Activated T-helper 17 cell treated with anti-CD3 and anti-CD28 coated beads, Interleukin-2, amount 50 U/mL, for 72 hours (primary cell): ENCODE measurements at places on chromosomes 5 and 9.

DNA sequence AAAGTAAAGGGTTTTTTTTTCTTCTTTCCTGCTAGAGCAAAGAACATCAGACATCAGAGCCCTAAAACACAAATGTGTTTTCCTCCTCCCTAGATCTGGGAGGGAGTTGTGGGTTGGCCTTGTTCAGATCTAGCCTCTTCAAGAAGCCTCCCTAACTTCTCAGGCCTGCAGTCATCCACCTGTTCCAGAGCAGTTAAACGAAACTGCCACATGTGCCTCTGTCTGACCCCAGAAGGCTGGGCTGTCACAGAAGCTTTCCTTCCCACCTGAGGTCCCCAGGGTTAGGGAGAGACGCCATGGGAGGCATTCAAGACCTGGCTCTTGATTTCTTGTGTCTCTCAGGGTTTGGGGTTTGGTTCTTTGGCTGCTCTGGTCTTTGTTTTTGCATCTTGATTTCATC, 87.0 kb downstream of the DAB2IP start:
- no peak for ATAC-seq

DNA sequence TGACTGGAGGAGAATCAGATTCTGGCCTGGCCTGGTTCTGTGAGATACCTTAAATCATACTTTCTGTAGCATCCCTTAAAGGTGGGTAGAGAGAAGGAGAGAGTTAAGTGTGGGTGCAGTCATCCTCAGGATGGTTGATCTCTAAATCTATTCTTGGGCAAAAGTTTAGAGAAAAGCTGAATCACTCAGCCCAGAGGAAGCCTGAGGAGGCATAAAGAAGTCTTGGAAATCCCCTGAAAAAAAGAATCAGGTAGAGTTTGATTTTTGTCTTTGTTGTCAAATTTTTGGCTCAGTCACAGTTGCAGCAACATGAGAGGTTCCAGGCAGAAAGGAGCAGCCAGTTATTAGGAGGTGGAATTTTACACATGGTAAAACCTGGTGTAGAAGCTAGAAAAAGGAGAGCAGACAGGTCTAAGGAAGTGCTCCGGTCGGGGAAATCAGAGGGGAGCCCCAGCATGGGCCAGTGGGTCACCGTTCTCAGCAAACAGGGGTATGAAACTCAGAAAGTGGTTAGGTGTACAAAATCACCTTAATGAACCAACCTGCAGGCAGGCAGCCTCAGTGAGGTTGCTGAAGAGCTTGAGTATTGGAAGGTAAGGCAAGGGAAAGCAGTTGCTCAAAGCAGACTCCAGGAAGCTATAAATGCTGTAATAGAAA, 116.2 kb upstream of the CNTLN start:
- ATAC-seq, result no peak

DNA sequence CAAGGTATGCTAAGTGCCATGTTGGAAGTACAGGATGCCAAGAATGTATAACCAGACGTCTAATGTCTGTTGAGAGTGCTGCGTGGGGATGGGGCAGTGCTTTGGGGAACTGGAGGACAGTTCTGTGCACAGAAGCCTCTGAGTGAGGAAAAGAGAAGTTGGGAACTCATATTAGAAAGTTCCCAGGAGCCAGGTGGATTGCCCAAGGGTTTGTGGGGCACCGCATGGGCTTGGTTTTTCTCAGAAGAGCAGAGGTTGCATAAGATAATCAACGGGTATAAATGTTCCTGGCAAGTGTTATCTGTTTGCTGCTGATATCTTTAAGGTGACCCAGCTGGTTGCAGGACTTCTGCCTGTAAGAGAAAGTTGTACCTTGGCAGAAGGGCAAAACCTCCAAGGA, 13.1 kb downstream of the HRH2 start:
- ATAC-seq, result no peak

- ATAC-seq, result no peak
Measured at GRCh38 chr9:126114409-126114760, 212.2 kb upstream of the MVB12B start.

- ATAC-seq, result no peak
Measured at GRCh38 chr9:13857521-13857920, 456.4 kb downstream of the NFIB start.

- ATAC-seq, result no peak
Measured at GRCh38 chr9:132049900-132050299, 29.8 kb downstream of the MED27 start.

DNA sequence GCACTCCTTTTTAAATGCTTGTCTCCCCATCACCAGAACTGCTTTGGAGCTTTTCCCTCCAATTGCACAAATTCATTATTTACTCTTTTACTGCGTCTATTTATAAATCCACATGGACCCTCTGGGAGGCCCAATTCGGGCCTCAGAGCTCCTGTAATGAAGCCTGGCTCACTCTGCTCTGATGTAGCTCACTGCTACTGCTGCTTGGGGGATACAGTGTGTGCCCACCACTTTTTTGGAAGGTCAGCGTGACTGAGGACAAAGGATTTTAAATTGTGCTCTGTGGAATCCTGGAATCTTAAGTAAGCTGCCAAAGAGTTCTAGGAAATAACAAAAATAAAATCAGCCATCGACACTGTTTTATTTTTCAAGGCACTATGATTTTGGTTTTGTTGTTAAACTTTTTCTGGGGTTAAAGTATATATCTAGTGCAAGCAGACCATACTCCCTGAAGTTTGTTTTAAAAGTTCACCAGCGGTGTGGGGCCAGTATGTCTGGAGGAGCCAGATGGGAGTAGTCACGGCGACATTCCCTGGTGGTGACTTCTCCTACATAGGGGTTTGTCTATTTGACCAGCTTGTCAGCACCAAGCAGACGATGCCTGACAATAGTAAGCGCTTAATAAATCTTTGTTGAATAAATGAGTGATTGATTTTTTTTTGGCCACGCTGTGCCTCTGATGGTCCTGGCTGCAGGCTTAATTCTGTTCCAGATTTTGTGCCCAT, 142.8 kb downstream of the TMEM38B start:
- no peak for ATAC-seq

DNA sequence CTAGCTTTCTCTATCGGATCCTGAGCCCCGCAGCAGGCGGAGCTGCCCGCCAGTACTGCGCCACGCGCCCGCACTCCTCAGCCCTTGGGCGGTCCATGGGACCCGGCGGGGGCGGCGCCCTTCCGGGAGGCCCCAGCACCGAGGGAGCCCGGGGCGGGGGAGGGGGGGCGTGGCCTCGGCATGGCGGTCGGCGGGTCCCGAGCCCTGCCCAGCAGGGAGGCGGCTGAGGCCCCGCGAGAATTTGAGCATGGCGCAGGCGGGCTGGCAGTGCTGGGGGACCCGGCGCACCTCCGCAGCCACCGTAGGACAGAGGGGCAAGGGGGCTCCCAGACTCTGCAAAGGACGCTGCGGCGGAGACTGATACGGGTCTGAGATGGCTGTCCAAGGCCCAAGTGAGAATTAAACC, 6.8 kb downstream of the ZDHHC11B start:
- ATAC-seq, result no peak

DNA sequence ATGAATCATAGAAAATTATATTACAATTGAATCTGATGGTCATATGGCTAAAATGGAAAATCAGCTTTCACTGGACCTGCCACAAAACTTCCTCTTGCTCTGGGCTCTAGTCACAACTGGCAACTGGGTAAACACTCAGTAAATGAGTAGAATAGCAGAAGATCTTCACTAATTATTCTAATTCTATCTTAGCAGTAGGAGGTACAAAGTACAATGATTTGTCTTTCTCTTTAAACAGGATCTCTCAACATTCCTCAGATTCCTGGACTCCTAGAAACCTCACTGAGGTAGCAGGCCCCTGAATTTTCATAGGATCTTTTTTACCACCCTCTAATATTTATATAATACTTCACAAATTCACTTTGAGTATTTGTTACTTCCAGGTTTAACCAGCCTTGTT, 239.9 kb upstream of the SMARCA2 start:
- no peak for ATAC-seq

DNA sequence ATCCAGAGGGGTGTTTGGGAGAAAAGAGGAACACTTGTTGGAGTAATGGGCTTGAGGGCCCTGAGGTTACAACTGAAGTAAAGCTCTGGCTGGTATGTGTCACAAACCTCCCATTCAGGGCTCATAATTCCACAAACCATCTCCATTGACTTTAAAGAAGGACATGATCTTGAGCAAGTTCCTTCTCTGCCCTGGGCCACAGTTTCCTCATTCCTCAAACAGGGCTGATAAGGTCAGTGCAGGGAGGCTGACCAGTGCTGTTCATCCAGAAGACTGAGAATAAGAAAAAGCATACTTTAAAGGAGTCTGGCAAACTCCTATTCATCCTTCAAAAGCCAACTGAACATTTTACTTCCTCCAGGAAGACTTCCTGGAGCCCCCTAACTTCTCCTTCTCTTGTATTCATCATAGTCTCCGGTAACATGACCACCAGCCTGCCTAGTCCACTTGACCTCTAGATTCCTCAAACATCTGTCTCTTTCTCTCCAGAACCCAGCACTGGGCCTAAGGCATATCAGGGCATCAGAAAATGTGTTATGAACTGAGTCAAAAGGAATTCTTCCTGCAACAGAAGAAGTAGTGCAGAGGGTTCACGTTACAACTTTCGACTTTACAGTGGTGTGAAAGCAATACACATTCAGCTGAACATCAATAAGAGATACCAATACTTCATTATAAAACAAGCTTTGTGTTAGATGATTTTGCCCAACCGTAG, 20.7 kb upstream of the PTPN3 start:
- ATAC-seq, result no peak

- no peak for ATAC-seq
Measured at GRCh38 chr9:78678877-78679276, 382.0 kb downstream of the PSAT1 start.

DNA sequence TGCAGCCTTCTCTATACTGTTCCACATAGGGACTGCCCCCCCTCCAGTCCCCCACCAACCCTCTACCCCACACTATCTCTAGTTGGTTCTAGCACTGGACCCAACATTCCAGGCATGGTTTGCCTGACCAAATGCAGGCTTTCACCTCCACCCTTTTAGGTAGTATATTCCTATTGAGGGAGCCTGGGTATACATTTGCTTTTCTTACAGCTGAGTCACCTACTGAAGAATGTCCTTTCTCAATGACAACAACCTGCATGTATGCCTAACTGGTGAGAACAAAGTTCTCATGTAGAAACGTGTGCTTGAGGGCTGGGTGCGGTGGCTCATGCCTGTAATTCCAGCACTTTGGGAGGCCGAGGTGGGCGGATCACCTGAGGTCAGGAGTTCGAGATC, 8.2 kb downstream of the TNIP1 start:
- no peak for ATAC-seq

GRCh38 chr5:53613061-53613460, 52.6 kb downstream of the NDUFS4 start:
- ATAC-seq, result no peak

DNA sequence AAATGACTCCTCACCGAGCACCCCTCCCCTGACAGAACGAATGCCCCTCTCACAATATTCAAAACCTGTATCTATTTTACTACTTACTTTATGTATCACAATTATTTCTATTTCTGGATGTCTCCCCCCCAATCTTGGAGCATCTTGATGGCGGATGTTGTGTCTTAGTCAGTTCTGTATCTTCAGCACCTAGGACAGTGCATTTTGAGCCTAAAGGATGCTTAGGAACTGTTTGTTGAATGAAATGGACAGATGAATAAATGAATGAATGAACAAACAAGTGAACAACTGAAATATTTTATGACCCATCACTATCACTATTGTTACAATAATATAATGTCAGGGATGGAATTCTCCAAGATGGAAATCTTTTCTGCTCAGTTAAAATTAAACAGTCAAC, 295.7 kb downstream of the DNAH5 start:
- no peak for ATAC-seq

DNA sequence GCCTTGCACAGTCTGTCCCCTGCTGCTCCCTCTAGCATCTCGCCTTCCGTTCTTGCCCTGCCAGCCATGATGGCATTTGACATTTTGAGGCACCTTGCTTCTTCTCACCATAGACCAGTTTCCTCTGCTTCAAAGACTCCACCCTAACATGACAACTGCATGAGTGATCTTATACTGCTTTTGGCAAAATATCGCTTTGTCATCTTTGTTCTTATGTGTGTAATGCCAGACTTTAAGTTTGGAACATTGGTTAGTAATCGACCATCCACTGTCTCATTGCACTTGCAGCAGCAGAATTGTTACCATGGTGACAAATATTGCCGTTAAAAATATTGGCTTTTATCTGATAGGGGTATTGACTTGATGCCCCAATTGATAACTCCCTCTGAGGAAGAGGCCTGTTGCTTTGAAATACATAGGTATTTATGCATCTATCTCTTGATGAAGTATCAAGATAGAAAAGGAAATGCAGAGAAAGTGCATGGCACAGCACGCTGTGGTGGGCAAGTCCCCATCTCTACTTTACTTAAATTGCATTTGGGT, 6.8 kb downstream of the GARIN3 start:
- peak; percentile 83 for ATAC-seq

GRCh38 chr5:161660806-161661205, 24.7 kb upstream of the GABRA6 start:
- ATAC-seq, result no peak
